ENCODE measurements at places on chromosomes 4 and X.

DNA sequence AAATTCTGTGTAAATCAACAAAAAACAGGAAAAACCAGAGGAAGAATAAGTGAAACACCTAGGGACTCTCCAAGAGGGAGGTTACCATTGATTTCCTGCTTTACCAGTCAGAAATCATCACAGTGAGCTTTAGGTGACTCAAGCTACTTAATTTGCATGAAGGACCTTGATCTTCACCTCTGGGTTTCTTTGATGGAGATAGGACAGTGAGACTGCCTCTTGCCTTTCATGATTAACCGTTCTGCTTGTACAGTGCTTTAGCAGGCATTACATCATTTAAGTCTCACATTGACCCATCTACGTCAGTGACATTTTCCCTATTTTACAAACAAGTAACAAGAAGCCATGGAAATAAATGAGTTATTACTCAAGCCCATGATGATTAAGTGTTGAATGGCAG lies 3.4 kb upstream of the GK start:
- DNase-seq = no peak

DNA sequence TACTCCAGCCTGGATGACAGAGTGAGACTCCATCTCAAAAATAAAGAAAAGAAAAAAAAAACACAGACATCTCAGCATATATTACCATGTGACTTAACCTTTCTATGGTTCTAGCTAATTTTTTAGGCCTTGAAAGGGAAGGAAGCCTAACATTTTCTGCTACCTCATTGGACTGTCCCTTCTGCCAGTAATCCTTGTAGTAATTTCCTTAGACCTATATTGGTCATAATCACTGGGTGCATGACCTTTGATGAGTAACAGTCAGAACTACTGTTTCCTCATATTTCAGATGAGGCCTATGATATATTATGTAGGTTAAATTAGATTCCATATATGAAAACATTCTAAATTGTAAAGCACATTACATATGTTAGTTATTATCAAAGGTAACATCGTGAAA lies 9.6 kb downstream of the XIAP start:
- DNase-seq = peak; percentile 38

- DNase-seq = no peak
These were observed 48.7 kb downstream of the NOP14 start for GRCh38 chr4:2914256-2915126.

DNA sequence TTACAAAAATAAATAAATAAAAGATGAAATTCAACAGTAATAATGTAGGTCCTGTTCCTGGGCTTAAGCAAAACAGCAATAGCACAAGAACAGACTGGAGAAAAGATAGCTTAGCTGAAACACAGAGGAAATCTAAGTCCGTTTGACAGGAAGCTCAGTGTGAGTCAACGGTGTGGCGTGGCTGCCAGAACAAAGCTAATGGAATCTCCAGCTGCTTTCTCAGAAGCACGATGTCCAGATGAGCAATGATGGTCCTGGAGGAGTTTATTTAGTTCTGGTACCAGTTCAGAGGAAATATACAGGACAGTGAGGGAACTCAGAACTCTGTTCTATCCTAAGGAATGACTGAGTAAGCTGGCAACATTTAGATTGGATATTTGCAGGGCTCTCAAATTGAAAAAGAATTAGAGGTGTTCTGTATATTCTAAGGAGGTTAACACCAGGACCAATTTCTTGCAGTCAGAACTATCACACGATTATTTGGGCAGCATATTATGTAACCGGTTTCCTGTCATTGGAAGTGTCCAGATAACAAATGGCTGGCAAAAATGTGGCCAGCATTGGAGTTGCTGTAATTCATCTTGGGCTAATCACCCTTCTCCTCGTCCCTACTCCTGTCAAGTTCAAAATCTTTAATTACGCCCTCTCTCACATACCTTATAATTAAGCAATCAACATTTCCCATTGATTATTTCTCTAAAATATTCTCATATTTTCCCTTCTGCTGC lies 12.7 kb downstream of the GAB3 start:
- no peak for DNase-seq

DNA sequence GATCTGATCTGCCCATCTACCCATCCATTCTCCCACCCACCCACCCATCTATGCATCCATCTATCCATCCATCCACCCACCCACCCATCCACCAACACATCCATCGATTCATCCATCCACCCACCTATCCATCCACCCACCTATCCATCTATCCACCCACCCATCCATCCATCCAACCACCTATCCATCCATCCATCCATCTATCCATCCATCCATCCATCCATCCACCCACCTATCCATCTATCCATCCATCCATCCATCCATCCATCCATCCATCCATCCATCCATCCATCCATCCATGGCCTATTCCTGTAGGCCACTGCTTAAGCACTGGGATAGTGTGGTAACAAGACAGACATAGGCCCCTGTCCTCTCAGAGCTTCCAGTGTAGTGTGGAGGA lies 69.8 kb downstream of the SORCS2 start:
- DNase-seq = no peak

DNA sequence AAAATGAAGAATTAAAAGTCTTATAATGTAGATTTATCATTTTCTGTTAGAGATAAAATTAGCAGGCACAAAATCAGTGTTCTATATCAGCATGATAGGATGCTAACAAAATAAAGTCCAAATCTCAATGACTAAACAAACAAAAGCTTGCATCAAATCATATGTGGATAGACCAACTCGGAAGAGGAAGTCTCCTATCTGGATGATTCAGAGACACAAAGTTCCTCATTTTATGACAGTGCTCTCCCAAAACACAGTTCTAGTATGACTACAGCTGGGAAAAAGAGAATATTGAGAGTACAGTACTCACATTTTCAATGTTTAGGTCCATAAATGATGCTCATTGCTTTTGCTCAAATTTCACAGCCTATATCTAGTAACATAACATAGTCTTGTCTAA lies 376.1 kb upstream of the CTSO start:
- DNase-seq = no peak

- peak; percentile 22 for DNase-seq
These were observed 130.4 kb upstream of the RADX start for GRCh38 chrX:106481341-106481740.

DNA sequence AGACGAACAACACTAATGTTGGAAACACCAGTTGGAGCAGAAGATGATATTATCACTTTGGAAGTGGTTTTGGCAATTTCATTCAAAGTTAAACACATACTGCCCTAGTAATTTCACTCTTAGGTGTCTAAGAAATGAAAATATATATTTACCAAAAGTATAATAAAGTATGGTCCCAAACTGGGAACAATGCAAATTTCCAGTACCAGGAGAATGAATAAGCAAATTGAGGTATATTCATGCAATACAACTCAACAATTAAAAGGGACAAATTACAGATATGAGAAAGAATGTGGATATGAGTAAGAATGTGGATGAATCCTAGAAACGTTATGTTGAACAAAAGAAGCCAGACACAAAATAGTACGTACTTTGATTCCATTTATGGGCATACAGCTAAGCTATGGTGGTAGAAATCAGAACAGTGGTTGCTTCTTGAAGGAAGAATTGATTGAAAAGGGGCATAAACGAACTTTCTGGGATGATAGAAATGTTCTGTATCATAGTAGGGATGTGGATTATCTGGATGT lies 10.0 kb downstream of the ELMOD2 start:
- no peak for DNase-seq

DNA sequence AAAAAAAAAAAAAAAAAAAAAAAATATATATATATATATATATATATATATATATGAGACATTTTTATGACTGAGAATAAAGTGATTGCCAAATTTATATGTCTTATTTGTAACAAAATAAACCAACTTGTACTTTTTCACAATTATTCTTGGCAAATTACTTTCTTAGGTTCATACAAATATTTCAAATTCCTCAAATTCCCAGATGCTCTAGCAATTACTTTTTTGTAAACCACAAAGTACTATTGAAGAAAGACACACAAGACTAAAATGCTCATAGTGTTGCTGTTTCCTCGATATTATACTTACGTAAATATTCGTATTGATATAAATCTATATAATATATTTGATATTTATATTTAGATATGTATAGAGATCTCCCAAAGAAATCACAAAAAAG lies 390.0 kb downstream of the FAT4 start:
- DNase-seq = peak; percentile 28

DNA sequence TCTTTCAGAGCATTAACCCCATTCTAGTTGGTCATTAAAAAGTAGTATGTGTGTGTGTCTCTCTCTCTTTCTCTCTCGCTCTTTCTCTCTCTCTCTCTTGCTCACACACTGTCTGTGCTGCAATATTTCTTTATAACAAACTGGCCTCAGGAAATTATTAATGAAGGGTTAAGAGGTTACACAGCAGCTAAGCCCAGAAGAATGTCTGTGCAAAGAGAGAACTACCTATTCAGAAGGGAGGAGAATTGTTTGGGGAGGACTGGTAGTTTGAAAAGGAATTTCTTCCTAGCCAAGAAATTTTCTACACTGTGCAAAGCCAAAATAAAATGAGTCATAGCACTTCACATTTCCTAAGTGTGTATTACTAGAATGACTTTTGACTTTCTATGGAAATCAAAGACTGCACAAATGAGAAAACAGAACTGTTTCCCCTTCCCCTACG lies 22.2 kb downstream of the PDGFC start:
- peak; percentile 80 for DNase-seq

DNA sequence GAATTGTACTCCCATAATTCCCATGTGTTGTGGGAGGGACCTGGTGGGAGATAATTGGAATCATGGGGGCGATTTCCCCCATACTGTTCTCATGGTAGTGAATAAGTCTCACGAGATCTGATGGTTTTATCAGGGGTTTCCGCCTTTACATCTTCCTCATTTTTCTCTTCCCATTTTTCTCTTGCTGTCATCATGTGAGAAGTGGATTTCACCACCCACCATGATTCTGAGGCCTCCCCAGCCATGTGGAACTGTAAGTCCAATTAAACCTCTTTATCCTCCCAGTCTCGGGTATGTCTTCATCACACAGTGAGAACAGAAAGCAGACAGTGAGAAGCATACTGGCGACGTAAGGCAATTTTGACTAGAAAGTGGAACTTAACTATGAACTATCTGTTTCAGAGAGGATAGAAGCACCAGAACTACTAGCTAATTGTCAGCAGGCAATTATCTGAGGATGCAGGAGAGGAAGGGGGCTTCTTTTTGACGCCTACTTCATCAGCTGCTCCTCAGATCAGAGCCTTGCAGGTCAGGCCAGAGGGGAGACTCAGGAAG lies 8.5 kb upstream of the GPR50 start:
- no peak for DNase-seq

GRCh38 chr4:79603681-79604080 lies 195.7 kb upstream of the GK2 start:
- no peak for DNase-seq
